Posterior cingulate gyrus (tissue), 11 donors: ENCODE measurements at places on chromosomes 7 and 10.

DNA sequence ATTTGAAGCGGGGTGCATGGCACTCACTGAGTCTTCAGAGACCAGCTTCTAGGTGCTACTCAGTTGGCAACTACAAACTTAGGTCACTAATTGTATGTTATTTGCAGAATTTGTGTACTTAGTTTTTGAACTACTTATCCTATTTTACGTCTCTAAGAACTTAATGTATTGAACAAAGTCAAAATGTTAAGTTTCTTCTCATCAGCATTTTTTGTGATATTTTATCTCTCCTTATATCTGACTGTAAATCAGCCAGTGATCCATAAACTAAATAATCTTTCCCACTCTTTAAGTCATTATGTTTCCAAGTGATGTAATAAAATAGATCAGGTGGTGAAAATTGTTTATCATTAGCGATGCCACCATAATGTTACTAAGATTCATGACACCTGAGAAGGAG lies 60.3 kb upstream of the TMEM248 start:
- DNase-seq, result no peak

GRCh38 chr7:84847790-84848189 lies 339.1 kb downstream of the SEMA3D start:
- no peak for DNase-seq

DNA sequence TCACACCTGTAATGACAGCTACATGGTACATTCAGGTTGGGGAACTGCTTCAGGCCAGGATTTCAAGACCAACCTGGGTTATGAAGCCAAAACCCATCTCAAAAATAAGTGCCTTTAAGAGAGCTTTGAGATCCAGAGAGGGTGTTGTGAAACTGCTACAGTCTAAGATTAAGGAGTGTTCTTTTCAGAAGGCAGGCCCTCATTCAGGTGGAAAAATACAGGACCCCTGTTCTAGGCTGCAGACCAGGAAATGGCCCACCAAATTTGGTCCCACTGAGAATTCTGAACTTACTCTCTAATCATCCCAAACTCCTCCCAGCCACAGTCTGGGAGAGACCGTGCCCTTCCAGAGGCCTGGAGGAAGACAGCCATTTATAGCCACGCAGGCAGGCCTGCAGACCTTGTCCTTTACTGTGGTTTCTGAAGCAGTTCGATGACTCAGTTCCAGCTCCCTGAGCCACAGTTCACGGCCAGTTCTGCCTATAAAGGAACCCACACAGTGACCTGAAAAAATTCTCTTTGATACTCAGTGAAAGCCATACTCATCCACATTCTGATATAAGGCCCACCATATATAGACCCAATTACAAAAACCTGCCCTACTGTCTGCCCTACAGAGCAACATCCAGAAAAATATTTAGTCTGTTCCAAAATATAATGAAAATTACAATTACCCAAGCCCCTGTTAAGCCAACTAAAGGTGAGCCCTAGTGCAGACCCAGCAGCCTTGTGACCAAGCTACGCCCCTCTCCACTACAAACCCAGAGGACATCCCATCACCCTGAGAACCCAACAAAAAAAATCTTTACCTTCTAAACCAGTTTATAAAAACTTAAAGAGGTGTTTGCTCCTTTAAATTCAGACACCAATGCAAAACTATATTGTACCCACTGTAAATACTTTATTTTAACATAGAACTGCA lies 21.2 kb downstream of the ZNF680 start:
- no peak for DNase-seq

DNA sequence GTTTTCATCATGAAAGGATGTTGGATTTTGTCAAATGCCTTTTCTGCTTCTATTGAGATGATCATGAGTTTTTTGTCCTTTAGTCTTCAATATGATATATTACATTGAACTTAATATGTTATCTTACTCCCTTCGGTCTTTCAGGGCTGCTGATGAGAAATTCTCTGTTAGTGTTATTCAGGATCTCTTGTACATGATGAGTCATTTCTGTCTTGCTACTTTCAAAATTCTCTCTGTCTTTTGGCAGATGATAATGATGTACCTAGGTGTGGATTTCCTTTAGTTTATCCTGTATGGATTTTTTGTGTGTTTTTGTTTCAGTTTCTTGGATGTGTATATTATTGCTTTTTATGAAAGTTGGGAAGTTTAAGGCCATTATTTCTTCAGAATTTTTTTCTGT lies 320.9 kb upstream of the NPSR1 start:
- DNase-seq, result no peak

DNA sequence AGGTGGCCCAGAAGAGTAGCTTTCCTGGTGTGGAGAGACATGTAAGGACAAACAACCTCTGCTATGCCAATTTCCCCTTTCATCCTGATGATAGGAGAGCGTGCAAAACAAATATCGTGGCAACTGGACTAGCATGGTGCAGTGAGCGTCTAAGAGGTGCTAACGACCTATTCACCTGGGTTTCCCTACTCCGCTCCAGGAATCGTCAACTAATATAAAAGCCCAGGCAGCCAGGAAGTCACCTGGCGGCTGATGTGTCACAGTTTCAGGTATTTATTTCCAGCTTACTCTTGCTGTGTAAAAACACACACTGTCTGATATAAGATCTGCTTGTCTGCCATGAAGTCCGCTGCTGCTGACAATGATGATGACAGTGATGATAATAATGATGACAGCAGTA lies 56.5 kb upstream of the EFCAB10 start:
- DNase-seq, result no peak

DNA sequence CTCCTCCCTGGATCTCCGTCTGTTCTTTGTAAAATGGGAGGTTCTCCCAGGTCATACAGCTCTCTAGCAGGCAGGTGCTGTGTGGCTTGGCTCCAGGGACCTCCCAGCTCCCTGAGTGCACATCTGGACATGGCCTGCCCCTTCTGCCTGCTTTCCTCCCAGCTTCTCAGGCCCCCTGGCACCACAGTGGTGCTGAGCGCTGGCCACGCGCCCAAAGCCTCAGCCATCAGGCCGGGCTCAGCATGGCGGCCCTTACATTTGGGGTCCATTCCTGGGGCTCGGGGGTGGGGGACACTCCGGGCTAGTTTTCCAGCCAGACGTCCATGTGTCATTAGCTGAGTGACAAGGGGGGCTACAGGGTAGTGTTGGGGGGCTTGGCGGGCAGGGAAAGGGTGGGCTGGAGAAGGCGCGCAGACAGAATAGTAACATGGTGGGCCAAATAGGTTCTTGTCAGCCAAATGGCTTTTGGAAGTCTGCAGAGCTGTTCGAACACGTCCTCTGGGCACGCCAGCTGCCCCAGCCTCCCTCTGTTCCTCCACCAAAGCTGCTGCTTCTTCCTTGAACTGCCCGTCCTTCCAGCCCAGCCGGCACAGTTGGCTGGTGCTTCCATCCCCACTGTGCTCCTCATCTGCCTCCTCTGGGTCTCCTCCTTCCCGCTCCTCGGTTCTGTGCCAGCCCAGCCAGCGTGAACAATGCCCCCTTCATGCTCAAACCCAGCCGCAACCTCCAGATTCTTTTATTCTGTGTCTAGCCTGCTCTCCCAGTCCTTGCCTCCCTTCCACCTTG lies 65.9 kb downstream of the GOLGA7B start:
- DNase-seq, result peak; percentile 88

- no peak for DNase-seq
These were observed 21.2 kb upstream of the IGF2BP3 start for GRCh38 chr7:23491502-23491901.

- DNase-seq, result no peak
These were observed 60.8 kb upstream of the MEOX2 start for GRCh38 chr7:15747301-15747700.

DNA sequence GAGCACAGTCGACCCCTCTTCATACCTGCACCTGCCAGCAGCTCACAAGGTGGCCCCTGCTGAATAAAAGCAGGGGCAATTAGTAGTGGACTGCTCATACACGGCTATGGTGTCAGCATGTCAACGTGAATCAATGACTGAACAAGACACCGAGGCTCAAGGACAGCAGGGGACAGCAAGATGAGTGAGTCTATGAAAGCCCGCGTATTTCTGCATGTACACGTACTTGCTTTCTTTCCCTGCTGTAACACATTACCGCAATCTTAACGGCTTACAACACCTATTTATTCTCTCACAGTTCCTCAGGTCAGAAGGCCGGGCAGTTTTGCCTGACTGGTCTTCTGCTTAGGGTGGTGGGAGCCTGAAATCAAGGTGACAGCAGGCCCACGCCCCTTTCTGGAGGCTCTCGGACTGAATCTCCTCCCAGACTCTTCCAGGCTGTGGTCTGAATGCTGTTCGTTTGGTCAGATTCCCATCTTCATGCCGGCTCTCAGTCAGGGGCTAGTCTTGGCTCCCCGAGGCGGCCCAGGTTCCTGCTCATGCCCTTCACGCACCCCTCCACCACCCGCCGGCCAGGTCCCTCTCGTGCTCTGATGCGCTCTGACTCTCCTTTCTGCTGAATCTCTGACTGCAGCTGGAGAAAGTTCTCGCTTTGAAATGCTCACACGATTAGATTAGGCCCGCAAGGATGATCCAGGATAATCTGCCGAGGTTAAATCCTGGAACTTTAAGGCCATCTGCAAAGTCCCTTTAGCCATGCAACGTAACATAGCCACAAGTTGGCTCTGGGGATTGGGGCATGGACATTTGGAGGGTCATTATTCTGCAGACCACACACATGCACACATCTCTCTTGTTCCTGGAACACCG lies 7.8 kb upstream of the PPP2R2D start:
- no peak for DNase-seq
